Hindlimb muscle (tissue), 1 donor: ENCODE measurements at places on chromosomes 13 and 19. TPM values are rescaled to one million over a fixed set of nuclear protein-coding genes. Genes with fewer than 3 reads are reported as not detected.

Gene BRD4
- 47.5 TPM for polyA plus RNA-seq

GRCh38 chr13:30718661-30719524, 16.4 kb upstream of the ALOX5AP start:
- DNase-seq = no peak

Gene ZNF227
- polyA plus RNA-seq = 11.9 TPM

GRCh38 chr13:99228737-99229691, 28.4 kb downstream of the UBAC2 start:
- no peak for DNase-seq

- DNase-seq = no peak
These were observed 3.1 kb upstream of the BEST2 start for GRCh38 chr19:12748489-12748888.

DNA sequence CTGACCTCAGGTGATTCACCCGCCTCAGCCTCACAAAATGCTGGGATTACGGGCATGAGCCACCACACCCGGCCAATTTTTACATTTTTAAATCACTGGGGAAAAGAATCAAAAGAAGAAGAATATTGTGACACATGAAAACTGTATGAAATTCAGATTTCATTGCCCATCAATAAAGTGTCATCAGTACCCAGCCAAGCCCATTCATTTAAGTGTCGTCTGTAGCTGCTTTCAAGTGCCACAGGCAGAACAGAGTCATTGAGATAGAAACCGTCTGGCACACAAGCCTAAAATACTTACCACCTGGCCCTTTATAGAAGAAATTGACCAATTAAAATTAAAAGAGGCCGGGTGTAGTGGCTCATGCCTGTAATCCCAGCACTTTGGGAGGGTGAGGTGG, 15.3 kb downstream of the COLGALT1 start:
- no peak for DNase-seq

Gene LILRB5
- polyA plus RNA-seq = 7.1 TPM

DNA sequence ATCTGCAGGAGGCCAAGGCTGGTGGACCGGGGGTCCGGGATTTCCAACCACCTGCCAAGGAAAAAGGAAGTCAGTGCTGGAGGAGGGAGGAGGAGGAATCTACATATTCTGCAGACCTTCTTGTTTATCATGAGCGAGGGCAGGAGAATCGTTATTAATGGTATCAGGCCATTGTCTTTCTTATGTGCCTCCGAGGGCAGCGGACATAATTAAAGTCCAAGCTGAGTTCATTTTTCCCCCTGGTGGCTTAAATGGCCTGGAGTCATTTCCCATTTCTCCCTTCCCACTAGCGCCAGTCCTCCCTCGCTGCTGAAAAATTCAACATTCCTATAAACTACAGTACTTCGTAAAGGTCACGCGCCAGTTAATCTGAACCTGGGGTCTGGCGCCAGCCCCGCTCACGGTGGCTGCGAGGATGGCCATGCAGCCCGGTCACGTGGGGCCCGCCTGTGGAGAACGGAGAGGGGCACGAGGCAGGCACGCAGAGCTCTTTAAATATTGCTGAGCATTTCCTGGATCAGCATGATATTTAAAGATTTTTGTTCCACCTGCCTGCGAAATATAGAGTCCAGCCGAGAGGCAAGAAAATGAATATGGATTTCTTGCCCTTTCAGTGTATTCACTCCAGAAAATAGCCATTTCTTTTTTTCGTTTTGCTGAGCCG, 85.2 kb upstream of the PCDH8 start:
- no peak for DNase-seq

DNA sequence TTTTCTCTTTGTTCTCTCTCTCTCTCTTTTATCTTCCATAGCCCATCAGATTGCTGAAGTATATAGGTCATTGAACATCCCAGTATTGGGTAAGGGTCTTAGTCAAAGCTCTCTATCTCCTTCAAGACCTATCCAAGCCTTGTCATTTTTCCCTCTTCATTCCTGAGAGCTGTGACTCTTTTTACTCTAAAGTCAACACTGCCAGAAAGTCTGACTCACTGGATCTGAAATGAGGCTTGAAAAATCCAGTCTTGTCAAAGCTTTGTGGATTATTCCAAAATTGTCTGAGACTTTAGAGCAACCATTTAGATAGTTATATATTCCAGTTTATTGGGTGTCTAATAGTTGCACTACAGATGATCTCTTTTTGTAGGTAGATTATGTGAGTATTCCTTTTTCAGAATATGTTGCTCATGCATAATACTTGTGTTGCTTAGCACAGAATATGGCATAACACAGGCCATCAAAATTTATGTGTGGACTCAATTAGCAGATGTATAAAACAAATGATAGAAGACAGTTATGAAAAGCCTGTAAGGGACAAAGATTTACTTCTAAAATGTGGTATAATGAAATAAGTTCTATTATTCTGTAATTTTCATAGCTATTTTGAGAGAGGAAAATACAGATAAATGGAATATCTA, 389.3 kb upstream of the PCDH9 start:
- peak; percentile 6 for DNase-seq

Gene ZNF547
- 2.6 TPM for polyA plus RNA-seq

DNA sequence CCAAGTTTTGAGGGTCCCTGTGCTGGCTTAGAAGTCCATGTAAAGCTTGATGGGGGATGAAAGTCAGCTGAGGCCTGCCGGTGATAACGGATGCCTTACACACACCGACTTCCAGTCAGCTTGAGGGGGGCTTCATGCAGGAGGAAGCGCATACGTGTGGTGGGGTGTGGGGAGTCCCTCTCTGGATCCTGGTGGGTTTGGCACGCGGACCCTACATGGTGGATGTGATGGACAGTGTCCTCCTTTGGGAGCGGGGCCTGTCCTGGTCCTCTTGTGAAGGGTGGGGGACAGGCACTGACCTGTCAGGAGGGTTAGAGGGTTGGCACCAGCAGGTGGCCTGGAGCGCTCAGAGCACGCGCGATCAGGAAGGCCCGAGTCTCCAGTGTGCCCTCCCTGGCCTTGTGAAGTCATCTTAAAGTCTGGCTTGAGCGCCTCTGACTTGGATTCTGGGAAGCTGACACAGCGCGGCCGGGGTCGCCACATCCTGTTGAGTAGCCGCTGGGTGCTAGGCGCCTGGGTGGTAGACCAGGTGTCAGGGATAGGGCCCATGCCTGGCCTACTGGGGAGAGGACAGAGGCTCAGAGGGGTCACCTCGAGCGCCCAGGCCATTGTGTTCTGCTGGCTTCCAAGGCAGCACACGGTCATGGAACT, 2.9 kb downstream of the DAZAP1 start:
- DNase-seq = no peak

Gene SPART
- 55.0 TPM for polyA plus RNA-seq
